Fibroblast of the aortic adventitia (primary cell): ENCODE measurements at places on chromosomes 11 and 22. TPM values are rescaled to one million over a fixed set of nuclear protein-coding genes. Genes with fewer than 3 reads are reported as not detected.

DNA sequence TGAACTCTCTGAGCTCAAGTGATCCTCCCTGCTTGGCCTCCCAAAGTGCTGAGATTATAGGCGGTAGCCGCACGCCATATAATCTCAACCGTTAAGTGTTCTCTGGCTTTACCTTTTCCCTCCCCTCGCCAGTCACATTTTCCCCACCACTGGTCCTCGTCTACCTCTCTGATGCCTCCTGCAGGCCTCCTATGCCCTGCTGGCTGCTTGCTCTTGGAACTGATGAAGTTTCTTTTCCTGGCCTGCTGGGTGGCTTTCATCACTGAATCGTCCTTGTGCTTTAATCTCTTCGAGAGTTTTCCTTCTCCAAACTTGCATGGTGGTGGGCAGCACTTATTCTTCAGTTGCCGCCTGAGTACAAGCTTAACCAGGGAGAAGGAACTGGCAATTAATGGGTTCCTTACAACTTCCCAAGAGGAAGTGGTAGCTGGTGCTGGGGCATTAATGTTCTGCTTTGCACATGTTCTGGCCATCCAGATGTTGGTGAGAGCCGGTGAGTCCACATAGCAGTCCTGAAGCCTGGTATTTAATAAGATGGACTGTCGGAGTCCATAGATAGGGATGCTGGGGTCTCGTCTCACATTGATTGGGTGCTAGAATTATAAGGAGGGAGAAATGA is 1.3 kb downstream of the C22orf31 start:
- DNase-seq: no peak

Gene RASGRP2
- total RNA-seq: 0.25 TPM in 1 of 2 replicates, not detected in the other

DNA sequence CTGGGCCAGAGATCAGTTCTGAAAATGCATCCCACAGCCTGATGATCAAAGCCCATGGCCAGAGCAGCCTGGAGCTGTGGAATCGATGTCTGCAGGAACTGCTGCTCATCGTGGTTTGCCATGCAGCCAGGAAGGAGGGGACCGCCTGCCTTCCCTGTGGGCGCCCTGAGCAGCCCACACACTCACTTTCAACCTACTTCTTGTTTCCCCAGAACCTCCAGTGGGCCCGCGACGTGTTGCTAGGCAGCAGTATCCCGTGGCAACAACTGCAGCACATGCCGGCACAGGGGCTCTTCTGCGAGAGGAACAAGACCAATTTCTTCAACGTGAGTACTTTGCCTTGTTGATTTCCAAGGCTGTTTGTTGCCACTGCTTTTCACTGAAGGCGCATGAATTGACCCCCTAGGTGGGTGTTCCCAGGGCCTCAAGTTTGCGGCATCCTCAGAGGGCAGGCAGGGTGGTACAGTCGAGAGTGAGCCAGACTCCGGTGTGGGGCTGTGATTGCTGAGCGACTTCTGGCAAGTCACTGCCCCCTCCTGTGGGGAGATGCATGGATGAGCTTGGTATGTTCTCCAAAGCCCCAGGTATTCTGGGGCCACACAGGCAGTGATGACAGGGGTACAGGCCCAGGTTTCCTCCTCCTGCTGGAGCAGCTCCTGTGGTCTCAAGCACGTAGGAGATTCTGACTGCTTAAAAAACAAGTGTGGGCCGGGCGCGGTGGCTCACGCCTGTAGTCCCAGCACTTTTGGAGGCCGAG is 47.0 kb upstream of the SUSD2 start:
- no peak for DNase-seq

- no peak for DNase-seq
Observed at GRCh38 chr11:20861322-20861721, 191.9 kb downstream of the NELL1 start.

DNA sequence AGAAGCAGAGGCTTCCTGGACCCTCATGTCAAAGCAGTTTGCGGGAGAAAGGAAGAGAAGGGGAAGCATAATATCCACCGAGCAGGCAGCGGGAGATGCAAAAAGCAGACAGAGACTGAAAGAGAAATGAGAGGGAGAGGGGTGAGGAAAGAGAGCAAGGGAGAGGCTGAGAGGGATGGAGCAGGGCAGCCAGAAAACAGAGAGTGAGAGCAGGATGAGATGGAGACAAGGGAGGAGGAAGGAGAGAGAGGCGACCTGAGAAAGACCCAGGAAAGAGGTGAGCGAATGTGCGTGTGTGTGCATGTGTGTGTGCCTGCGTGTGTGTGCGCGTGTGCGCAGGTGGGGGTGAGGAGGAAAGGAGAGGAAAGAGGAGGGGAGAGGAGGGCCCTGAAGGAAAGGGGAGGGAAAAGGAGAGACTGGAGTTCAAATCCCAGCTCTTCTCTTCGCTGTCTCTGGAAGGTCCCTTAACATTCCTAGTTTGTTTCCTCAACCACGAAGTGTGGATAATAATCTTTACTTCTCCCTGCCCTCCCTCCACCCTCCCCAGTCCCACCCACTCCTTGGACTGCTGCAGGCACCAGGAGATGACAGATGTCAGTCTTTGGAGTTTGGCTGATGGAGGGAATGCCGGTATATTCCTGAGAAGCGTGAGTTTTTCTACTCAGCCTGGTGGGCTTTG is 67.9 kb downstream of the ISX start:
- no peak for DNase-seq

DNA sequence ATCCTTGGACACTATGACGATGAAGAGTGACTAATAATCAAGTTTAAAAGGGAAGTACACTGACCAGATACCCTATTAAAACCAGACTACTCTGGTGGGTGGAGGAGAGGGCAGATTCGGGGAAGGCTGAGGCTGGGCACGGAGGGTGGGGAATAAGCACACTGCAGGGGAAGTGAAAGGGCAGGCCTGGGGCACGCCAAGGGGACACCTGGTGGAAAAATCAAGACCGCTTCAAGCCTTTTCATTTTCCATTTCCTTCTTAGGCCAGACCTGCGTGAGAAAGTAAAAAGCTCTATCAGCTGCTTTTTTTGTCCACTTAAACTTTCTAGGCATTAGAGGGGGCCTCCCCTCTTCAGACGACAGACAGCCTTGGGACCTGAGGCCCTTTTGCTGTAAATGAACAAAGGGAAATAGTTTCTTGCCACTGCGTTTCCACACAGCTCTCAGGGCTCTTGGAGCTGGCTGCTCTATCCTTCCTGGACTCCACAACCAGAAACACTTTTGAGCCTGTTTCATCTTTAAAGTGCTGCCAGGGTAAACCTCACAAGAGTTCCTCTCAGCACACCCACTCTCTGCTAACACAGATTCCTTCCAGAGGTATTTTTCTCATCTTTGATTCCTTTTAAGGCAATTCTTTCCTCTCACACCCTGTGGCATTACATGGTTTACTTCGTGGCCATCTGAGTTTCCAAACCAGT is 25.0 kb upstream of the SERPIND1 start:
- peak; percentile 55 for DNase-seq

DNA sequence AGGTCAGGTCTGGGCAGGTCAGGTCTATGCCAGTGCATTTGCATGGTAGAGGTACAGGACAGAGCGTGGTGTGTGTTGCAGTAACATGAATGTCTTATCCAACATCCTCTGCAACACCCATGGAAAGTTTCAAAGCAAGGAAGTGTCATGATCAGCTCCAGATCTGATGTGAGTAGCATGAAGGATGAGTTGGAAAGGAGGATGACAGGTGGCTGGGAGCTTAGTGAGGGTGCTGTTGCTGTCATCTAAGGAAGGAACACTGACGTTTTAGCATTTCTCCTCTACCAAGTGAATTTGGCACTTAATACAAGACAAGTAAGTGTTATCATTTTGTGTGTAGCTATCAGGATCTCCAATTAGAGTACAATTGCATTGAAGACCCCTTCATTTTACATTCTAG is 65.1 kb downstream of the GRK3 start:
- DNase-seq: no peak

Gene TRIM6
- 4.7 and 5.3 TPM in 2 replicates for total RNA-seq

GRCh38 chr11:60972182-60973030 is 926 bp downstream of the CD6 start:
- no peak for DNase-seq

Gene GSTT2B
- total RNA-seq: 4.9 and 9.0 TPM in 2 replicates

Gene OR51E2
- not detected in 2 replicates for total RNA-seq

DNA sequence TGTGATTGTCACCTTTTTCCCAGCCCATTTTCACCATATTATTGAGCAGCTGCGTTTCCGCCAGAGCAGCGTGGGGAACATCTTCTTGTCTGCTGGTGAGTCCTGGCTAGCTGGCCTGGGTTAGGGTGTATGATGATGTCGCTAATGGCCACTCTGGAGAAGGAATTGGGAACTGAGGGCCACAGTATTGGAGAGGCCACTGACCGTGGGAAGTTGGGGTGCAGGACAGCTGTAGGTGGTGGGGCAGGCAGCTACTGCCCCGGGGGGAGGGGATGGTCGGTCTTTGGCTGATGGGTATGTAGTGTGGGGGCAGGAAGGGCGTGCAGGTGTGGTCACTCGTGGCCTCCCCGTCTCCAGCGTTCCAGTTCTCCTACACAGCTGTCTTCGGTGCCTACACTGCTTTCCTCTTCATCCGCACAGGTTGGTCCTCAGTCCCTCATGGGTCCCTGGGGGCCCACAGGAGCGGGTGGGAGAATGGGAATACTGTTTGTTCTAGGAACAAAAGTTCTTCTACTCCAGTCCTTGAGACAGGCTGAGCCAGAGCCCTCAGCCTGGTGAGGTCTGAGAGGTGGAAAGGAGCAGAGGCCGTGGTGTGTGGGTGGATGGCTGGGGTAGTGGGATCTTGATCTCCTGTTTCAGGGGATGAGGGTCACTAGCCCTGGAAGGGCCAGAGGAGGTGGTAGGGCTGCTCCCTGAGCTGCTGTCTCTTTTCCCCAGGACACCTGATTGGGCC is 2.1 kb downstream of the RCE1 start:
- no peak for DNase-seq

Gene TUB
- total RNA-seq: 18.2 and 19.2 TPM in 2 replicates

Gene BIK
- not detected in 2 replicates for total RNA-seq

GRCh38 chr22:29531419-29531818 is 22.1 kb downstream of the THOC5 start:
- DNase-seq: no peak
